CD4-positive, alpha-beta T cell treated with Interleukin-15 for 4 hours (primary cell): ENCODE measurements at places on chromosomes 16 and 17.

- DNase-seq: peak; percentile 32
Observed at GRCh38 chr16:67563708-67564468, 1.6 kb downstream of the CTCF start.

GRCh38 chr16:22232277-22233036 lies 26.4 kb downstream of the EEF2K start:
- no peak for DNase-seq

DNA sequence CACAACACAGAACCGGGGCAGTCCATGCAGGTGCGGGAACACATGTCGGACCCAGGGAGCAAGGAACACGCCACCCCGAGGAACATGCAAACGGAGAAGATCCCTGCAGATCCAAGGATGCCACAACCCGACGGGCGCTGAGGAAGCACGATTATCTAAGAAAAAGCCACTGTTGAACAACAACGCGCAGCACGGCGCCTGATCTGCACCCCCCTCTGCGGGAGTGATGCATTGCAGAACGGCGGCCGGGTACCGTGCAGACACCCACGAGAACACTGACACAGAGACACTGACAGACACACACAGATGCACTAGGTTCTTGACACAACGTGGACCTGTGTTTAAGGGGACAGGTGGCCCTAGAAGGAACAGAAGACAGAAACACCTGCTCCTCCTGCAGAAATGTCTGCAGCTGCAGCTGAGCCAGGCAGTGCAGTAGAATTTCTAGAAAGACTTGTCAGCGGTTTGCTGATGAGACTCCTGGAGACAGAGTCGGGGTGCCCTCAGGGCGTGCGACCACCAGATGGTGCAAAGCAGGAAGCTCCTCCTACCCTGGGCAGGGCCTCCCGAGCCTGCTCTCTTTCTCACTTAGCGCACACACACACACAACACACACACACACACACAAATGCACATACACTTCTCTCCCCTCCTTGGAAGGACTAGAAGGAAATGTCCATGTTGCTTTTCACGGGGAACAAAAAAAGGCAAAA lies 7.5 kb downstream of the NPTX1 start:
- DNase-seq: no peak

GRCh38 chr16:66522816-66523590 lies 26.9 kb downstream of the TK2 start:
- DNase-seq: no peak

GRCh38 chr16:88461331-88462269 lies 8.5 kb downstream of the ZFPM1 start:
- no peak for DNase-seq

DNA sequence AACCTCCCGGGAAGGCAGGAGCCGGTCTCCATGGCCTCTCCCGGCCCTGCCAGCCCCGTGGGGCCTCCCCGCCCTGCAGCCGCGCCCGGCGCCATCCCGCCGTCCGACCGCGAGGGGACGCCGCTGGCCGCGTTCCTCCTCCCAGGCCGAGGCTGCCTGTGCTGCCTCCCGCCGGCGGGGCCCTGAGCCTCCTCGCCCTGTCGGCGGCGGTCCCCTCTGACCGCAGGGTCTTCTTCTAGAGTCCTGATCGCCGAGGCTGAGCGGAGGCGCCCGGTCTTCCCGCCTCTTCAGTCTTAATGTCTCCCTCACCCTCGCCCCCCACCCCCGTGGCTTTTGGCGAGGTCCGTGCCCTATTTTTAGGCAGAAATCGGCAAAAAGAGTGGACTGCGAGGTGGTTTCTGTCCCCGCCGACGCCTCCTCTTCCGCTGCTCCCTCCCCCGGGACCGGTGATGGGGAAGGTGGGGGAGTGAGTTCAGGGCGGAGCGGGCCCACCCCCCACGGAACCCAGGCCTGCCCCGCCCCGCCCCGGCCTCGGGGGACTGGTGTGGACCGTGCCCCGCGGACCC lies 794 bp upstream of the CPNE7 start:
- DNase-seq: peak; percentile 43

DNA sequence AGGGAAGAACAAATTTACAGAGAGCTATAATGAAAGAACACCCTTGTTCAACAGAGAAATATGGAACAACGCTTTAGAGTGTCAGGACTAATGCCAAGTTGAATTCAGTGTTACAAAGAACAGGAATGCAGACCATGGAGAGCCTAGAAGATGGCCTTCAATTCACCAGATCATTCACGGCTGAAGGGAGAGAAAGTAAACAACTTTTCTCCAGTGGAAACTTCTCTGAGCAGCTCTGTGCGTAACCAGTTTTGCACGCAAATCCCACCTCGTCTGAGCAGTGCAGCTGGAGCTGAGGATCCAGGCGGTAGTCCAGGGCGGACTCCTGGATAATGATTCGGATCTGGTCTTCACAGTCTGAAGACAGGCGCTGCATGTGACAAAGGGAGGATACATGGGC lies 40.5 kb upstream of the CLEC18B start:
- DNase-seq: no peak

DNA sequence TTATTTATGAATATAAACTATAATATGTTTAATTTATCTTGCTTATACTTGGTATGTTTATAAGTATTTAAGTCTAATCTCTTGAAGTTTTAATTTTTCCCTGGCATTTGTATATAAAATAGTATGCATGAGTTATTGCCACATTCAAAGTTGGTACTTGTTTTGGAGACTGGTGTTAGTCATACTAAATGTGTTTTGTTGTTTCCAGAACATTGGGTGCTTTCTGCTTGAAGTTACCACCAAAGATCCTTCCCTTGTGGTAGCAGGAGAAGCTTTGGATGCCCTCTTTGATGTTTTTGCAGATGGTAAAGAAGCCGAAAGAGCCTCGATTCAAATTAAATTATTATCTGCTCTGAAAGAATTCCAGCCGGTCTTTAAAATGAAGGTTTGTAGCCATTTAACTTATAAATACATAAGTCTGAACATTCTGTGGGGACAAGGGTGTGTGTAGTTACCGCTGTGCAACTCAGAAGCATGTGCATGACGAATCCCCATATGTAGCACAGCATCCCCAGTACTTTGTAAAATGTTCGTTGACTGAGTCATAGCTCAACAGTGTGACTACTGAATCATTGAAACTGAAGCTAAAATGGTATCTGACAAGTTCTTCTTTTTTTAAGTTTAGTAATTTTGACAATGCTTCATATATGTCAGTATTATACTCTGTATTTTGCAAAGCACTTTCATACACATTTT lies 36.4 kb downstream of the HEATR3 start:
- no peak for DNase-seq

GRCh38 chr17:50825188-50825587 lies 10.2 kb upstream of the WFIKKN2 start:
- DNase-seq: no peak

DNA sequence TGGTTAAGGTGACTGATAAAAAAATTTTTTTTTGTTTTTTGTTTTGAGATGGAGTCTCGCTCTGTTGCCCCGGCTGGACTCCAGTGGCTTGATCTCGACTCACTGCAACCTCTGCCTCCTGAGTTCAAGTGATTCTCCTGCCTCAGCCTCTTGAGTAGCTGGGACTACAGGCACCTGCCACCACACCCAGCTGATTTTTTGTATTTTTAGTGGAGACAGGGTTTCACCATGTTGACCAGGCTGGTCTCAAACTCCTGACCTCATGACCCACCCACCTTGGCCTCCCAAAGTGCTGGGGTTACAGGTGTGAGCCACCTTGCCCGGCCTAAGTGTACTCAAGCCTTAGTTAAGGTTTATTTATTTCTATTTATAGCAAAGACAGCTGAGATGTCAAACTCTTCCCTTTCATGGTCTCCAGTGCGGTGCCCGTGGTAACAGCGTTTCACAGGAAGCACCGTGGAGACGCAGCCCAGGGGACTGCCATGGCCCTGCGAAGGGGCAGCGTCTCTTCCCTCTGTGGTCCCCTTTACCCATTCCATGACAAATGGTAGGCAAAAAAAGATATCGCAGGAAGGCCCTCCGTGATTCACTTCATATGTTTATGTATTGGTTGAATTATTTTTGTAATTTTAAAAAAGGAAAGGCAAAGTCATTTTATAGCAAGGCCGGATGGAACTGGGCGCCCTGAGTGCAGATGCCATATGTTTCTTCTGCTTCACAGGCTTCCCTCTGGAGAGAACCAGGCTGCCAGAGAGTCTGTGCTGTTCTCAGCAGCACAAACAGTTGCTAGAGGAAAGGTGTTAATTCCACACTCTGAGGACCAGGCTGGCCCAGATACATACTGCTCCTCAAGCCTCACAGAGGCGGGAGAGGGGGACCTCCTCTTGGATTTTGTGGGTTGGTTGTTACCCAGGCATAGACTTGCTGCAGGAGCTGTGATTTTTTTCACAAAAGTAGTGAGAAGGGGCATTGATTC lies 29.2 kb downstream of the DDX19A start:
- no peak for DNase-seq

DNA sequence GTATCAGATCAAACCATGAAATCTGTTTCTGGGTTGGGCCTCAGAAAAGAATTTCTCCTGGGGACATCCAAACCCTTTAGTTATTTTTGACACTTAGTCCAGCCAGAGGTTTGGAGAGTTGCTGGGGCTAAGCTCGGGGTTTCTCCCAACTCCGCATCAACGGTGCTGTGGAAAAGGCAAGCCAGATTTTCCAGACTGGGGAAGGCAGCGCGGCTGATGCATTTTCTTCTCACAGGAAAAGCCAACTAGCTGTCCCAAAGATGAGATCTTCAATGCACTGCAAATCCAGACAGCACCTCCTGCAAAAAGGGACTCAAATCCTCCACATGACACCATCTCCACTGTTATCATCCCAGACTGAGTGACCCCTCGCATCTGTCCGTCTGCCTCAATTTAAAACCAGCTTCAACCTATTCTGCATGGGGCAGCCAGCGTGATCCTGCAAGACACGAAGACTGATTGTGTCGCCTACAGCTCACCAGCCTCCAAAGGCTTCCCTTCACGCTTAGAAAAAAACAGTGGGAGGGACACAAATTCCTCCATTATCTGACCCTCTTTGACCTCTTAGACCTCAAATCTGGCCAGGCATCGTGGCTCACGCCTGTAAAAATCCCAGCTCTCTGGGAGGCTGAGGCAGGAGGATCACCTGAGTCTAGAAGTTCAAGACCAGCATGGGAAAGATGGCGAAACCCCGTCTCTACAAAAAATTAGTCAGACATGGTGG lies 62.0 kb downstream of the GAS7 start:
- no peak for DNase-seq

DNA sequence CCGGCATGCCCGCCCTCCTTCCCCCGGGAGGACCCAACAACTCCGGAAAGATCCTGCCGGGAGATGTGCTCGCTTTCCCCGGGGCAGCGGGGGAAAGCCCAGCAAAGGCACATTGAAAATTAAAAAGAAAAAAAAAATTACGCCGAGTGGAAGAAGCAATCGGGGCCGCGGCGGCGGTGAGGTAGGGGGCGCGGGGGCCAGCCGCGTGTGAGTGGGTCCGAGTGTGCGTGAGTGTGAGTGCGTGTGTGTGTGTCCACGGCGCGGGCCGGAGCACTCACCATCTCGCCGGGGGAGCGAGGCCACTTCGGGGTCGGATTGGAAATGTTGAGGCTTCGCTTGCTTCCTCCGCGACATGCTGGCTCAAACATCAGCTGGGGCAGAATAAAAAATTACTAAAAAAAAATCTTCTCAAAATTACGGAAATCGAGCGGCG lies at the start of gene SALL1:
SALL1 (minus strand) TSS at position 383 of the 433 bp plus-strand sequence; CDS start at position 354, 29 bp downstream.
- DNase-seq: no peak

DNA sequence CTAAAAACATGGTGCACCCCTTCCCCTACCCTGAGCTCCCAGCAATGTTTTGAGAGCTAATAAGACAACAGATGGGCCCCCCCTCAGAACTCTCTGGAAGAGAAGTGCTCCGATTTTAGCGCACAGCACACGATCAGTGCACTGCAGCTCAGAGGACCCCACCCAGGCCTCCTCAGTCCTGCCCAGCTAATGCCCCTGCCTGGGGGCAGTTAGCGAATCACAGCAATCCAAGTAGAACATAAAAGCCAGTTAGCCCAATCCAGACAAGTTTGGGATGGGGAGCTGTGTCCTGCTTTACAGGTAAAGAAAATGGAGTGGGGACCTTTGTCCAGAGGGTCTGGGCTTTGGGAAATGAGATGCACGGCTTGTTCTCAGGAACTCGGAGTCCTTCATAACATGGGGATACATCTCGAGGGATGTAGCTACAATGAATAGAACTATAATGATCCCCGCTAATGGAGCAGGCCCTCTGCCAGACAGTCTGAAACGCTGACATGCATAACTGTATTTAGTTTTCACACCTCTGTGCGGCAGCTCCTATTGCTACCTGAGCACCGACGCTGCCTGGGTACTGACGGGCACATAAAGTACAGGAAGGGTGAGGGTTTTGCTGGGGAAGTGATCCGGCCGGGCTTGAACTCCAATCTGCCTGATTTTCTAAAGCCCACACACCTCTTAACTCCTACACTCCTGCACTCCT lies 29.7 kb upstream of the CDC42EP4 start:
- DNase-seq: no peak

DNA sequence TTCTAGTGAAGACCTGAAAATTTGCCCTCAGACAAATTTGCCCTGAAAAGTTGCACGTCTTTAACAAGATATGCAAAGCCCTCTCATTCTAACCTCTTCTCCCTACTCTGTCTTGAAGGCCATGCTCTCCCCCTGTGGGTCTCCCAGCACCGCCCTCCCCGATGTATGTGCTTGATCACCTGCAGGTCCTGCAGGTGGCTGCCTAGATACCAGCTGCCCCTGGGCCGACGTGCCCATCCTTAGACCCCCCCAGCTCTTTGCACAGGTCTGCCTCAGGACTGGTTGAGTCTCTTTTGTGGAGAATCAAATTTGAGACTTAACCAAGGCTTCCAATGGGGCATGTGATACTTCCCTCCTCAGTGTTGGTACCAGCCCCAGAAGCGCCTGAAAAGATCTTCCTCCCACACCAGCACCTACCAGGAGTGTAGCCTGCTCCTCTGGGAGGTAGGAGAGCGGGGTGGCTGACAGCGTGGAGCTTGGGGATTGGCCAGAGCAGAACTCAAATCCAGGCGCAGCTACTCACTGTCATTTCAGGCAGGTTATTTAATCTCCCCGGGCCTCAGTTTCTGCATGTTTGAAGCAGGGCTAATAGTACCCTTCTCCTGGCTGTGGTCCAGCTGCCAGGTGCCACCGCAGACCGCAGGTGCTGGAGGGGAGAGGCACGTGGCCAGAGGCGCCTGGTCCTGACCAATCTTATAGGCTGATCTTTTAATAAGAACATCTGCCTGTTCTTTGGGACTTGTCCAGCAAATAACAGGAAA lies 4.5 kb upstream of the MRPL38 start:
- no peak for DNase-seq
